Stimulated activated CD4-positive, alpha-beta T cell treated with anti-CD3 and anti-CD28 coated beads, TNF-alpha, amount 100 ng/mL, for 48 hours (primary cell): ENCODE measurements at places on chromosomes 4 and X.

- no peak for DNase-seq
These were observed 6.1 kb downstream of the TMPRSS11F start for GRCh38 chr4:68123525-68123924.

DNA sequence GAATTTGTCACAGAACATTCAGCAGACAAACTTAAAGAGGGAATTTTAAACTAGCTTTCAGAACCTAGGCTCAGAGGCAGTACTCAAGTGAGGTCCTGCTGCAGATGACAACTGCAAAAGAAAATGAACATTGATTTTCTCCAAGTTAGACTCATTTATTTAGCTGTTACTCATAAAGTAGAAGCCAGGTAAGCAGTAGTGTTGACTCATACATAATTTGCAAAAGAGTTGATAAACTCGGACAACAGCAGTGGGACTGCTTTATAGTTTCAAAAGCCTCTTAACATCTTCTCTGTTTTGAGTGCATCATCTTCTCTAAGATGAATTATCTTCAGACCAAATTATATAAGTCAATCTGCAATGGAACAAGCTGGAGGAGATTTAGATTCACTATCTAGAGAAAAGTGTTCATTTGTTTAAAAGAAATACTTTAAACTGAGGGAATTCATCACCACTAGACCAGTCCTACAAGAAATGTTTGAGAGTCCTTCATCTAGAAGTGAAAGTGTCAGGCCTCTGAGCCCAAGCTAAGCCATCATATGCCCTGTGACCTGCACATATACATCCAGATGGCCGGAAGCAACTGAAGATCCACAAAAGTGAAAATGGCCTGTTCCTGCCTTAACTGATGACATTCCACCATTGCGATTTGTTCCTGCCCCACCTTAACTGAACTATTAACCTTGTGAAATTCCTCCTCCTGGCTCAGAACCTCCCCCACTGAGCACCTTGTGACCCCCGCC, 49.5 kb downstream of the COQ2 start:
- no peak for DNase-seq

DNA sequence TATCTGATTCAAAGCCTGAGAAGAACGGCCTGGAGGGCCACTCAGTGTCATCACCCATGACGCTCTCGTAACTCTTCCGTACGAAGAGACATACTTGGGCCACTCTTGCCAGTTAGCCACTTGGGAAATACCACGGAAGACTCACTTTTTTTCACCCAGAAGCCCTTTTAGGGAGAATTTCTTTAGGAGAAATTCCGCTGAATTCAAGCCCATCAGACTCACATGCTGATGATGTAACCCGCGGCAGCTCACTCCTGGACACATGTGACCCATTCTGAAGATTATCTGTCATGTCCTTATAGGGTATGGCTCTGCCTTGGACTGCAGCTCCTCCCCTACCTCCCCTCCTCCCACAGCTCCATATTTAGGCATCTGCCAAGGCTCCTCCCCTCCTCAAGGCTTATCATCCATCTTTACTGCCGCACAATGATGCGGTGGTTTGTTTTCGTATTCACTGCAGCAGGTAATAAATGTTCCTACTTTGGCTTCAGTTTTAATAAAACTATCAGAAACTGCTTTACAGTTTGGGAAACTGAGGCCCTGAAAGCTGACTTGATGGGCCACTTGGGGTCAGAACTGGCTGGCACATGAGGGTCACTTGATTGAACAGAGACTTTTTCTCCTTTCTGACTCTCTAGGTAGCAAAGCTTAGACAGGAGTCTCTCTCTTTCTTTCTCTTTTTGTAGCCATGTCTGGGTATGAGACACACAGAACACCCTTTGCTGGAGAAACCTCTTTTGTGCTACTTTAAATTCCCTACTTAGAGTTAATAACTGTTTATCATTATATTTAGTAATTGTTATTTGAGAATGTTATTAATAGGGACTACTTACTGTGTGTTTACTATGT, 42.1 kb downstream of the RHOH start:
- no peak for DNase-seq

GRCh38 chrX:38106991-38107655, 100.8 kb downstream of the SYTL5 start:
- DNase-seq, result no peak

GRCh38 chrX:18875256-18875878, 108.5 kb downstream of the PHKA2 start:
- DNase-seq, result no peak

DNA sequence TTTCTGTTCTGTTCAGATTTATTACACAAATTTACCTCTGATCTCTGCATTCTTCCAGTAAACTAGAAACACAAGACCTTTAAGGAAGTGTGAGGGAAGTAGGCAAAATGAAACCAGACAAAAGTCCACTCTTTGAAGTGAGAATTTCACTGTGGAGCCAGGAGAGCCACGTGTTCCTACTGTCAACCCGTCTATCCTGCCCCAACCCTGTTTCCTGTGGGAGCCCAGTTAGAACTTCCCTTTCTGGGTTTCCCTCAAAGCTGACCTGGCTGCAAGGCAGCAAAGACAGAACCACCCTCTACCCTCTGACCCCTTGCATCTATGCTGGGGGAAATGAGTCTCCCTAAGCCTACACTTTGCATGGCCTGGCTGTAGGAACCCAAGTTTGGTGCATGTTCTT, 40.0 kb downstream of the TMEM144 start:
- DNase-seq, result no peak

- no peak for DNase-seq
These were observed 31.6 kb downstream of the MAOB start for GRCh38 chrX:43850629-43851028.

DNA sequence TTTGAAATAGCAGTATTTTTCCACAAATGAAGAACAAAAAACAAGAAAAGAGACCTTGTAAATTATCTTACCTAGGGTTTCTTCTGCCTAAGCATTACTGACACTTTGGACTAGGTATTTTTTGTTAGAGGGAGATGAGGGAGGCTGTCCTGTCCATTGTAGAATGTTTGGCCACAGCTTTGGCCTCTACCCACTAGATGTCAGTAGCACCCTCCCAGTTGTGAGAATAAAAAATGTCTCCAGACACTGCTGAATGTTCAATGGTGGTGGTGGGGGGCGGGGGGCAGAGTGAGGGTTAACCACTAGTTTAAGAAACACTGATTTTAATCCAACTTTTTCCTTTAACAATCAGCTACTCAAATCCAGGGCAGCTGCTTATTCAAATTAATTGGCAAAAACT, 25.8 kb downstream of the OTUD4 start:
- no peak for DNase-seq

- no peak for DNase-seq
These were observed 144.6 kb downstream of the TBL1X start for GRCh38 chrX:9609499-9609898.

- no peak for DNase-seq
These were observed 329.2 kb upstream of the HAND2 start for GRCh38 chr4:173859091-173859713.

DNA sequence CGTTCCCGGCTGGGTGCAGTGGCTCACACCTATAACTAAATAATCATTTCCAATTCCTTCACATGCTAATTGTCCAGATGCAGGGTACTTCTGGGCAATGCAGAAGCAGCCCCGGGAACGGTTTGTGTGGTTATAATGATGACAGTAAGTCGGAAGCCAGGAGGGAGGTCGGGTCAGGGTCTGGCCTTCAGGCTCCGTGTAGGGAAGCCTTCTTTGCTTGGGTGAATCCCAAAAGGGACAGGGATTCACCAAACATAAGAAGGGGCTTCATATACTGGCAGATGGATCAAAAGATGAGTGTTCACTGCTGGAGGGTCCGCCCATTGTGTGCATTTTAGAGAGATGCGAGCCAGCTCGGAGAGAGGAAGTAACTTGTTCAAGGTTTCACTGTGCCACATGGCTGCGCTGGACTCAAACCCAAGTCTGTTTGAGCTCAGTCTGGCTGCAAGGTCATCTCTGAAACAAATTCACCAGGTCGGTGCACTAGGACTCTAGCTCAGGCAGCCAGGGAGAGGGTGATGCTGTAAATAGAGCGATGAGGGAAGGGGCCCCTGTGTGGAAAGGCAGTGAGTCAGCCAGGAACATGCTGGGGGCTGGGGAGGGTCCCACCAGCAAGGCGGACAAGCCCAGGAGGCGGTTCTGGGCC, 4.8 kb upstream of the KIAA0232 start:
- no peak for DNase-seq

- no peak for DNase-seq
These were observed 399.2 kb downstream of the IL15 start for GRCh38 chr4:142035566-142035965.

- DNase-seq, result peak; percentile 13
These were observed 450 bp downstream of the ACSL1 start for GRCh38 chr4:184825141-184825895.

DNA sequence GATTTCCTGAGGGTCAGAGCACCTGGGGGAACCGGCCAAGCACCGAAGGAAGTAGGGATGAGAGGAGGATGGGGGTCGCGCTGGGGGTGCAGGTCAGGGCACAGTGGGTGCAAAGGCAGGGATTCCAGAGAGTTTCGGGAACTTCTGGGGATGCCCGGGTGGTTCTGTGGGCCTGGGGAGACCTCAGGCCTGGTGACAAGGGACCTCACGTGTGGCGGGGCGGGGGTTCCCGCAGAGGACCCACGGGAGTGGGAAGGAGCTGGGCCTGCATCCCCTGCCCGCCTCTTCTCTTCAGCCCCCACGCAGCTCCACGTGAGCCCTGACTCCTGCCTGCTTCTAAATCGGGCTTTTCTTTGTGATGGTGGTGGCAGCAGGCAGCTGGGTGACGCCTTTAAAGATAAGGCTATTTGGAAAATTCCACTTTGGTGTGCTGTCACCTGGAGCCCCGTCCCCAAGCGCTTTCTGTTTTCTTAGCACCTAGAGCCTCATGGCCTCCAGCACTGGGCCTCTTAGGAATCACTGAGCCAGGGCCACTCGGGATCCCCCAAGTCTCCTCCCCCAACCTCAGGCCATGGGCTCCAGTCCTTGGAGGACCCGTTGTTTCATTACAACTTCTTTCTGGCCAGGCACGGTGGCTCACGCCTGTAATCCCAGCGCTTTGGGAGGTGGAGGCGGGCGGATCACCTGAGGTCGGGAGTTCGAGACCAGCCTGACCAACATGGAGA, 7.1 kb upstream of the TBC1D14 start:
- DNase-seq, result no peak

DNA sequence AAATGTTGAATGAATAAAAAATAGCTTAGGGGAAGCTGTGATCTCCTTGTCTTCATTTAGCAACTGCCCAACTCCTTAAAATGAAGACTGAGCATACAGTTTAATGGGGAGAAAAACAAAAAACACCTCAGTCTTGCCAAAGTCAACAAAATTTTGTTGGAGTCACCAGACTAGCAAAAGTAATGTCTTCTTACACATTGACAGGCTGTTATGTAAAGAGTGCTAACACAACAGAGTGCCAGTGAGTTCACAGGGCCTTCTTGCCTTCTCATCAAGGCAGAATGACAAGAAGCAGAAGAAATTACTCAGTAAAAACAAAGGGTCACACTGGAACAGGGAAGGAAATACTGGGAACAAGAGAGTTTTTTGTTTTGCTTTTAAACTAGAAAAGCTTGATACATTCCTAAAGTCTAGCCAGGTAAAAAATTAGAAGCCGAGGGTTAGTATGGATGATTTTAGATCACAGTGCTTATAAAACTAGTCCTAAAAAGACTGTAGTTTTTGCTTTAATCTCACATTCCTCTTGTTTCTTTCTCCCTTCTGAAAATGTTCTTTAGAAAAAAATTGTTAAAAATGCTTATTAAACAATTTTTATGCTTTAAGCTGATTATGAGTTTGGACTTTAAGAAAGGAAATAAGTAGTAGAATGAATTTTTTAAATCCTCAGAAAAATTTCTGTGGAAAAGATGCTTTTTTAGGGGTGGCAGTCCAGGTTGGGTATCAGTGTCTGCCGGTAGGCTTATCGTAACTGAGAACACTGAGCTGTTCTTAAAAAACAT, 38.7 kb upstream of the FRAS1 start:
- no peak for DNase-seq
